ENCODE measurements at places on chromosomes 2 and 18.

- no peak for DNase-seq
Measured at GRCh38 chr2:37554155-37554510, 117.3 kb downstream of the CDC42EP3 start.

DNA sequence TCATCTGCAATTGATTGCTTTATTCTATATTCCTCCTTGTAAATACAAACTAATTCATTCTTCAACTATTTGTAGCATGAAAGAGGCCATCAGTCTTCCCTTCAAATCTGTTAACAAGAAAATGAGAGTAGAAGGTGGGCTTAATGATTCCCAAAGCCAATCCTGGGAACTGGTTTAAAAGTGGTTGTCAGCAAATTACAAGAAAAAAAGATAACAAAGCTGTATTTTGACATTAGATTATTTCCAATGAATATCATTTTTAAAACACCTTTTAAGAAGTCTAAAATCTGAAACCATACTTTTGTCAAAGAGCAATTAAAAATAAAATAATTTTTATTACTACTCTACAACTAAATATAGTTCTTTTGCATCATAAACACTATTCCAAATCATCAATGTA lies 139.2 kb downstream of the DYM start:
- no peak for DNase-seq

- no peak for DNase-seq
Measured at GRCh38 chr18:59512025-59512755, 153.1 kb upstream of the LMAN1 start.

GRCh38 chr18:2108591-2108990 lies 462.7 kb downstream of the METTL4 start:
- DNase-seq, result no peak

DNA sequence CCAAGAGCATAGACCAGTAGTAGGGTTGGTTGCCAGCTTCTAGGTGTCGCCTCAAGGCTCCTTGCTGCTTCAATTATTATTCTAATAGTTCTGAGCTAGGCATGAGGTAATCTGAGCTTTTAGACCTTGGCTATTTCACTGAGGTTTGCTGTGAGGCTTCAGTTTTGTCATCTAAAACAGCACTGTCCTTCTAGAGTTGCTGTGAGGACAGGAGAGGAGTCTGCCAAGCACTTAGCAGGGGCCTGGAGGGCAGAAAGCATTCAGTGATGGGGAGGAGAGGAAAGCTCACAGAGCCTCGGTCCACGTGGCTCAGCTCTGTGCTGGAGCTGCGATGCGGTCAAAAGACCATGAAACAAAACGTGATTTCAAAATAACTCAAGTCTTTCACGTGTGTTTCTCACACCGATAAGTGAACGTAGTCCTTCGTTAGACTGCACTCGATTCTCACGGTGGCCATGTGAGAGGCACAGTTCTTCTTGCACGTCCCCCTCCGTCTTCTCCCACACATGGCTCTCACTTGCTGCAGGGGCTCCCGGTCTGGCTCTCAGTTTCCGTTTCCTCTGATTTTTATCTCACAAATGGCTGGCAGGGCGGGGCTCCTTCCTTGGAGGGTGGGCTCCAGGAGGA lies 113.7 kb downstream of the B3GNT2 start:
- peak; percentile 50 for DNase-seq

GRCh38 chr2:148614014-148614321 lies 30.6 kb upstream of the EPC2 start:
- no peak for DNase-seq

Data from stimulated activated naive CD8-positive, alpha-beta T cell treated with anti-CD3 and anti-CD28 coated beads, Interleukin-15, amount 100 ng/mL, for 72 hours (primary cell).